ENCODE measurements at places on chromosomes 11 and 22. TPM values are rescaled to one million over a fixed set of nuclear protein-coding genes. Genes with fewer than 3 reads are reported as not detected.
A peak's percentile ranks its signal among the peaks of the same experiment; 100 is the strongest.

GRCh38 chr11:12330485-12331231 lies 46.7 kb upstream of the PARVA start:
- no peak for DNase-seq

Gene KCNQ1
- total RNA-seq: 0.35 TPM

- DNase-seq: no peak
These were observed 65.9 kb downstream of the KREMEN1 start for GRCh38 chr22:29138556-29139305.

Gene MAJIN
- total RNA-seq: not detected

- peak; percentile 35 for DNase-seq
These were observed 46.3 kb upstream of the SYT13 start for GRCh38 chr11:45332276-45332934.

DNA sequence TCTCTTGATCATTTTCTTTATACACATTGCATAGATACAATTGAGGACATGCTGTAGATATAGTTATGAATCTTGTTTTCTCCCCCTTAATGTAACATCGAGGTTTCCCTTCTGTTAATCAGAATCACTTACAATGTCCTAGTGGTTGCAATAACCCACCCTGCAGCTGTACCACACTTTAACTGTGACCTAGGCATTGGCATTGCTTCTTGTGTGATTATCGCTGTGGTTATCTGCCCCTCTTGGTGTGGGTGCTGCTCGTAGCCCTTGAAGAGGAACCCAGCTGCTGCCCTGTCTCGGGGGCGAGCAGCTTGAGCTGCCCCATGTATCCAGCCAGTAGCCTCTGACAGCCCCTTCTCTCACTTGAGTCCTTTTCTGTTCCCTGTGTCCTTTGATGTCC lies 1.5 kb downstream of the DGAT2 start:
- DNase-seq: no peak

Gene VPS37C
- total RNA-seq: 10.7 TPM

Data from renal cortical epithelial cell (primary cell).